Epithelial cell of prostate (primary cell): ENCODE measurements at places on chromosomes 1 and 21.

GRCh38 chr1:236301958-236302335, 20.2 kb upstream of the ERO1B start:
- no peak for DNase-seq

GRCh38 chr1:178093951-178094738, at the start of gene RASAL2:
Gene RASAL2, plus strand, starts transcription at chr1:178094104. Its CDS starts 389 bp downstream, at chr1:178094493.
- DNase-seq = no peak

DNA sequence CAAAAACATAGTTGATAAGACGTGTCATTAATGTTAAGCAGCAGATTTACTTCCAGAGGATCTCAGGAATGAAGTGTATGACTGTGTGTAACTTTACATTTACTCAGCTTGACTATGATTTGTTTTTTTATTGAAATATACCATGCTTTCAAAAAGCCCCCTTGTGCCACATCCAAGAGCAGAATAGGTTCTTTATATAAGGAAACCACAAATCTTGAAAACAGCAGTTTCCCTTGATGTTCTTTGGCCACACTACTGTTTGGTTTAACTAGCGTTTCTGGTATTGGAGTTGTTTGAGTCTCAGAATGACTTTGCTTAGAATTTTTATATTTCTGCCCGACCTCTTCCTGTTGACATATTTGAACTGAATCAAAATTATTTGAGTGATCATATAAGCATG, 25.0 kb downstream of the LRRC8C start:
- no peak for DNase-seq

GRCh38 chr1:118204105-118204504, 19.1 kb upstream of the SPAG17 start:
- no peak for DNase-seq

DNA sequence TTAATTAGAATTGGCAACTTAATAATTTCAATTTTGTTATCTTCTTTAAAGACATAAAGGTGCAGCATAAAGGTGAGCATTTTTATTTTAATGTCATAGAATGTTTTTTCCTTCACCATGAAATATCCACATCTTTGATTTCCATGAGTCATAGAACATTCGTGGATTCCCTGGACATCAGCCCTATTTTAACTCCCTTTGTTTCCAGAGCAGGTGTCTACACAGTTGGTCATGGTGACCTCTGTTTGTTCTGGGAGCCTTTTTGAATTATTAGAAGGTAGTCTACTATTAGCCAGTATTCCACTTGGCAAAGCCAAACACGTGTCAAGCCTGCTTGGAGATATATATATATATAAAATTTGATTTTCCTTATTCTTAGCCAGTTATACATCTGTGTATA, 572.9 kb downstream of the LTN1 start:
- DNase-seq = no peak

- DNase-seq = no peak
These were observed 12.1 kb upstream of the DEGS1 start for GRCh38 chr1:224170748-224171478.

- DNase-seq = no peak
These were observed 729 bp downstream of the NADK start for GRCh38 chr1:1777583-1777899.

- DNase-seq = no peak
These were observed 33.2 kb downstream of the STUM start for GRCh38 chr1:226581650-226582330.

- DNase-seq = no peak
These were observed 5.2 kb upstream of the FTCD start for GRCh38 chr21:46160657-46160906.

DNA sequence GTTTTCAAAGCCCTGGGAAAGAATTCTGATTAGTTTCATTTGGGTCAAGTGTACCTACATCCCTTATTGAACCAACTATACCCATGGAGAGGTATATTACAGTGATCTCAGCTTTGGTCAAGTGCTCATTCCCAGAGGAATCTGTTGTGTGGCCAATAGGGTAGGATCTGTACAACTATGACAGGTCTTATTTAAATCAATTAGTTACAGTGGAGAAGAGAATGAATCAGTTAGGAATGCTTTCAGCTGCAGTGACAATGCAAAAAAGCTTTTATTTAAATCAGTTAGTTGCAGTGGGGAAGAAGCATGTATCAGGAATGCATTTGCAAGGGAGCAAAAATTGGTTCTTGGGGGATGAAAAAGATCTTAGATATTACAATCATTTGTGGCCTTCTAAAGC, 119.0 kb downstream of the FGGY start:
- DNase-seq = no peak

GRCh38 chr1:77673716-77674355, 8.6 kb downstream of the ZZZ3 start:
- DNase-seq = no peak

- peak; percentile 22 for DNase-seq
These were observed 15.4 kb upstream of the CD2 start for GRCh38 chr1:116738673-116739370.

DNA sequence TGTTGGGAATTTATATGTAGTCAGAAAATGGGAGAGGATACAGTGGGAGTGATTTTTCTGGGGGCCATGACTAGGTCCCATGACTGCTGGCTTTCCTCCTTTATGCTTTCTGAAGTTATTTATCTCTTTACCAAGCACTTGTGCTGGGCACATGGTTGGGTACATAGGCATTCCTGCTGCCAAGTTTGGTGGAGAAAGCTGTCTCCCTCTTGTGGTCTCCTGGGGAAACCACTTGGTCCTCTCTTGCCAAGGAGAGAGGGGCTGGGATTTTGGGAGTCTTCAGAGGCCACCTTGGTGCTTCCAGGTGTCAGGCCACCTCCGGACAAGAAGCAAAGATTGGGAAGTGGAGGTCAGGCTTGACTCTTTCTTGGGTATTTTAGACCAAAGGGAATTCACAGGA, 120.2 kb upstream of the KCNE2 start:
- no peak for DNase-seq

- DNase-seq = no peak
These were observed at the start of gene ZBTB7B for GRCh38 chr1:155002464-155003226. Gene ZBTB7B, plus strand, starts transcription at chr1:155002802. Its CDS starts 11,859 bp downstream, at chr1:155014661.

DNA sequence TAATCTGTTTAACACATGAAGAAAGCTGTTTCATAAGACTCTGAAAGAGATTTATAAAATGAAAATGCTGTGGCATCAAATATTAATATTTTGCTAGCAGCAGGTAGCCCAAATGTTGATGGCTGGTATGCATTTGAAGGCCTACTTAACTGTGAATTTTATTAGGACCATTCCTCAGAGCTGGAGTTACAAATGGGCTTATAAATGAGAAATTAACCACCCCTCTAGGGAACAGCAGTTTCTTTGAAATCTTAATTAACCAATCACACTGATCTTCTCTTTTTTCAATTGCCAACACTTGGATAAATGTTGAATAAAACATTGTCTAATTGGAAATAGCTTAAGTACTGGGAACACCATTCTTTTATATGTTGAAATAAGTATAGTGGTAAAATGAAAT, 129.9 kb downstream of the GPR52 start:
- no peak for DNase-seq

DNA sequence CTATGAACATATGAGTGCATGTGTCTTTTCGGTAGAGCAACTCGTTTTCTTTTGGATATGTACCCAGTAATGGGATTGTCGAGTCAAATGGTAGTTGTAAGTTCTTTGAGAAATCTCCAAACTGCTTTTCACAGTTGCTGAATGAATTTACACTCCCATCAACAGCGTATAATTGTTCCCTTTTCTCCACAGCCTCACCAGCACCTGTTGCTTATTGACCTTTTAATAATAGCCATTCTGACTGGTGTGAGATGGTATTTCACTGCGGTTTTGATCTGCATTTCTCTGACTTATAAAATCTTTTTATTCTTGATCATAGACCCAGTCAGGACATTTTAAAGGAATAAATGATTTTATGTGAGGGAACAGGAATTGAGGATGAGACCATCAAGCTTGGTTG, 165.0 kb upstream of the KCTD3 start:
- DNase-seq = no peak

GRCh38 chr1:7554385-7555235, 216.5 kb upstream of the VAMP3 start:
- DNase-seq = no peak

DNA sequence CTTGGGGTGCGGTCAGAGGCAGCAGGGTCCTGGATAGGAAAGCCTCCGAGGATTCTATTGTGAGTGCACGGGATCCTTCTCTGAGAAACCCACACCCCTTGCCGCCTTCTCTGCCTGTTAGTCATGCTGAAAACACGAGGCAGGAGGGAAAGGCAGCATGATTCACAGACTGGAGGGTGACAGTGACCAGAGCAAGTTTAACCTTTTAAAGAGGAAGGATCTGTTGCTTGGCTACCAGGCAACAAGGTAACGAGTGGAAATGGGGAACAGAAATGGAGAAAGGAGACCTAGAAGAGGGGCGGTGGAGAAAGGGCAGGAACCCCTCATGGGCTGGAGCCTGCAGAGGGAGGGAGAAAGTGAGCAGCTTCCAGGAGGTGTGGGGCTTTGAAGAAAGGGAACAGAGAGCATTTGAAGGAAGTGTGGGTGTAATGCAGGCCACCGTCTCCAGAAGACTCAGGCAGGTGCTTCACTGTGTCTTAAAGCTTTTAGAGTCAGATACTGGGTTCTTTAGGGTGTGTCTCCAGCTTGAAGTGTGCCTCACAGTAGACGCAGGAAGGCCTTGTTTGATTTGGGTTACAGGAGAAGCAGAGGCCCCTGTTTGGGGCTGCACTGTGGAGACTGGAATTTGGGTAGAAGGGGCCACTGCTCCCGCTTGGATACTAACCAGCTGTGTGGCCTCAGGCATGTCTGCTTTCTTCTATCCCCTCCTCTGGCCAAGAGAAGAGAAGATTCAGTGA, 19.1 kb downstream of the OPTC start:
- DNase-seq = peak; percentile 65

DNA sequence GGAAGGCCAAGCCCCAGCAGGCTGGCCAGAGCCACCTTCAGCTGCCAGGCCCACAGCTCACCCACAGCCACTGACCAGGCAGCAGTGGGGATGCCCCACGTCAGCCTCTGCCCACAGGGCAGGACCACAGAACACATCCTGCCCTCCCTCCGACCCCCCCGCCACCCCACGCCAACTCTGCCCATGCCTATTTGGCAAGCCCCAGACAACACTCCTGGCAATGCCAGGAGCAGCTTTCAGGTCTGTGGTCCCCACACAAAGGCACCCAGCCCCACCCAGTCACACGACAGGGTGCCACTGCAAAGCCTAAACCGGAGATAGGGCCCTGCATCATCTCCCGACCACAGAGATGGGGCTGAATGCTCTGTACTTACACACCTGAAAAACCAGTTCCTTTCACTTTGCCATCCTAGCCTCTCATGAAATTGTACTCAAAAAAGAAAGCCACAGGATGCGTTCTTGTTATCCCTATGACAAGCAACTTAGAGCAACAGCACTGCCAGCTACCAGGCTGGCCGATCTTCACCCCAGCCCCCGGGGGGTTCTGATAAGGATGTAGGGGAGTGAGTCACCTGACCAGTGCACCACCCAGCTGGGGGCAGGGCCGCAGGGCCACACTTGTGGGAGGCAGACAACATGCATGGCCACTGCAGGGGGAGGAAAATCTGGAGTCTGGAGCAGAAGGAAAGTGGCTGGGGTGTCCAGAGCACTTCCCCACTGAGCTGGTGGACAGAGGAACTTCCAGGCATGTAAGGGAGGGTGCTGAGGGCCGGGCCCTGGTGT, 36.2 kb downstream of the UBE2G2 start:
- no peak for DNase-seq

- DNase-seq = peak; percentile 98
These were observed 114.4 kb upstream of the GADD45A start for GRCh38 chr1:67570486-67571143.

DNA sequence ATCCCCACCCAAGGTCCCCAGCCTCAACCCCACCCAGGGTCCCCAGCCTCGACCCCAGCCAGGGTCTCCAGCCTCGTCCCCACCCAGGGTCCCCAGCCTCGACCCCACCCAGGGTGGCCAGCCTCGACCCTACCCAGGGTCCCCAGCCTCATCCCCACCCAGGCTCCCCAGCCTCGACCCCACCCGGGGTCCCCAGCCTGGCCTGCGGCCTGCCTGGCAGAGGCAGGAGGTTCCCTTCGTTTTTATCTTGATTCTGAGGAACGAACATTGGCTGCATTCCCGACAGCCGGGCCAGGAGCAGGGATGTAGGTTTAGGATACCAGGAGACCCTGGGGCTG, 3.4 kb upstream of the PDE9A start:
- no peak for DNase-seq

DNA sequence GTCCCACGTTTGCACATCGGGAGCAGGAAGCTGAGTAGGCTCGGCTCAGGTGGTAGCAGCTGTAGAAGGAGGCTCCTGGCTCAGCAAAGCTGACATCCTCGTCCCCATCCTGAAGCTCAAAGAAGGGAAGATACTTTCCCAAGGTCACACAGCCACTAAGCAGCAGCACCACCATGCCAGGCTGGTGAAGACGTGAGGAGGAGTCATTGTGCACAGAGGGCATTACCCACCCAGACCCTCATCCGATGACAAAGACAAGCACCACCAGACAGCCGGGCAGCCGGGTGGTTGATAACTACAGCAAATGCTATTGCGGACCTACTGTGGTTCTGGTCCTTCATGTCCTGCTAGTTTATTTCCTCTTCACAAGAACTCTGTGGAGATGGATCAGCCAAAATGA, 186.9 kb downstream of the MATN1 start:
- DNase-seq = no peak

DNA sequence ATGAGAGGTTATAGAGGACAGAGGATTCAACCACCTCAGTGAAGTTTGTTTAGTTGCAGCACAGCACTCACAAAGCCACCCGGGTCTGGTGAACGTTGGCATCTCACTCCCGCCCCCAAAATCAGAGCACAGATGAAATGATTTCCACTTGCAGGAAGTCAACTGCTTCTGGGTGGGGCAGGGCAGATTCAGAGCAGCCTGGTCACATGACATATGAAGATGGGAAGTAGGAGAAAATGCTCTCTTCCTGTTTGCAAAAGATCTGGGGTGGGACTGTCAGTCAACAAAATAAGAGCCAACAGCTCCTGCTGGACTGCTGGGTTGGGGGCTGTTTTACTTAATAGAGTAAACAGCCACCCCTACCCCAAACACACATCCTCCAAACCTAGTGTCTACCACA, 43.2 kb downstream of the LRRC71 start:
- no peak for DNase-seq
